Fibroblast of lung (primary cell): ENCODE measurements at places on chromosomes 1 and 21. TPM values are rescaled to one million over a fixed set of nuclear protein-coding genes. Genes with fewer than 3 reads are reported as not detected.

Gene HSD3B1
- total RNA-seq, result not detected in 2 replicates

Gene RGS5
- 3.1 and 6.6 TPM in 2 replicates for total RNA-seq

Gene LCE1A
- not detected in 2 replicates for total RNA-seq

- no peak overlapping the region for H3K27ac ChIP-seq
- DNase-seq, result no peak
- no peaks in the 10 kb centered on the region for H3K4me1 ChIP-seq
- no peaks in the 10 kb centered on the region for H3K36me3 ChIP-seq
- H3K27me3 ChIP-seq, result no peaks in the 10 kb centered on the region
Measured at GRCh38 chr21:24955275-24955961, 651.9 kb downstream of the MRPL39 start.

DNA sequence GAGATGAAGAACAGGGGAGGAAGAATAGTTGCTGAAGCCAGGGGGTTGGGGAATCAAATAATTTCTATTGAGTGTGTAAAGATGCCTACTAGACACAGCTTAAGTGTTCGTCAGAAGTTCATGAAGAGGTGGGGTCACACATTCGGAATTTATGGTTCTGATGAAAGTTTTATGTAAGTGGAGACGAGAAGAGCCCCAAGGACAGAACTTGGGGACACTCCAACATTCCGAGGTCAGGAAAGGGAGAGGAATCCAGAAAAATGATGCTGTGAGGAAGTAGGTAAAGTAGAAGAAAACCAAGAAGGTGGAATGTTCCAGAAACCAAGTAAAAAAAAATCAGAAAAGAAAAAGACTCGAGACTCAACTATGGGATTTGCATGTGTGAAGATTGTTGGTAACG, 272.5 kb downstream of the SIPA1L2 start:
- H3K4me3 ChIP-seq, result no peak overlapping the region
- no peaks in the 10 kb centered on the region for H3K4me1 ChIP-seq
- no peak overlapping the region for H3K27ac ChIP-seq
- H3K27me3 ChIP-seq, result no peaks in the 10 kb centered on the region
- DNase-seq, result no peak
- no peaks in the 10 kb centered on the region for H3K36me3 ChIP-seq

GRCh38 chr1:86303041-86303690, 93.0 kb downstream of the ODF2L start:
- H3K4me1 ChIP-seq, result no peaks in the 10 kb centered on the region
- DNase-seq, result no peak
- no peak overlapping the region for H3K4me3 ChIP-seq
- H3K27ac ChIP-seq, result no peak overlapping the region
- no peaks in the 10 kb centered on the region for H3K27me3 ChIP-seq

DNA sequence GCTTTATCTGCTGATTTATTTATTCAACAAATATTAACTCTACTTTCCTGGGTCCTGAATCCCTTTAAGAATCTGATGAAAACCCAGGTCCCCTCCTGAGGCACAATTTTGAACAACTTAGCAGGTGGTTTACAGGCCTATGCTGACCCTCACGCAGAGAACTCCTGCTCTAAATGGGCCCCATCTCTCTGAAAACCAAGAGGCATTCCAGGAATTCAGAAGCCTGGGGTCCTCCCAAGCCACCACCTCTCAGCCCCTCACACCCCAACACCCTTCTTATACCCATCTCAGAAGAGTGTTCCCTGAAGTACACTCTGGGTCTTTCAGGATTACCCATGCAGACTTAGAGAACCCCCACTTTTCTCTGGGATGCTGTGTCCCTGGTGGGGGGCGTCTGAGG, 34.5 kb downstream of the LHX4 start:
- H3K36me3 ChIP-seq, result no peaks in the 10 kb centered on the region
- DNase-seq, result no peak
- no peak overlapping the region for H3K27ac ChIP-seq
- H3K4me1 ChIP-seq, result no peaks in the 10 kb centered on the region
- no peak overlapping the region for H3K4me3 ChIP-seq

- no peaks in the 10 kb centered on the region for H3K36me3 ChIP-seq
- H3K27me3 ChIP-seq, result no peaks in the 10 kb centered on the region
- no peak overlapping the region for H3K27ac ChIP-seq
- H3K4me3 ChIP-seq, result no peak overlapping the region
Measured at GRCh38 chr1:5235355-5235899, 581.0 kb downstream of the AJAP1 start.

- H3K27me3 ChIP-seq, result no peaks in the 10 kb centered on the region
- H3K4me1 ChIP-seq, result no peaks in the 10 kb centered on the region
- H3K27ac ChIP-seq, result no peak overlapping the region
- no peaks in the 10 kb centered on the region for H3K36me3 ChIP-seq
Measured at GRCh38 chr1:7629465-7630195, 141.5 kb upstream of the VAMP3 start.

DNA sequence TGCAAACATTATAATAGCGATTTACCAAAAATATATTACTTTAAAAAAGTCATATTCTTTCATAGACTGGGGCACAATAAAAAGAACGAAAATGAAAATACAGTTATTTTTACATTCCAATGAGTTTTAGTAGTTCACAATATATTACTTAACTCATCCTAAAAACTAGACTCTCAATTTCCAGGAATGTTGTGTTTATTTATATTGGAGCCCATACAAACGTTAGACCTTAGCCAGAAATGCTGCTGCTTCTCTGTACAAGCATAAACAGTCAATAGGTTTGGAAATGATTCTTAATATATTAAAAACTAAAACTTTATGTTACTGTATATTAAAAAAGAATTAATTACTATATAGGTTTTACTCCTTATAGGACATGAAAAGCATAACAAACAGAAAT, 302.3 kb downstream of the BRINP3 start:
- peak; percentile 66 for DNase-seq
- no peak overlapping the region for H3K4me3 ChIP-seq
- H3K27me3 ChIP-seq, result no peaks in the 10 kb centered on the region
- H3K4me1 ChIP-seq, result no peaks in the 10 kb centered on the region

- H3K36me3 ChIP-seq, result peaks cover 30% of the 10 kb centered on the region
- H3K27ac ChIP-seq, result no peak overlapping the region
- H3K4me3 ChIP-seq, result no peak overlapping the region
- H3K4me1 ChIP-seq, result no peaks in the 10 kb centered on the region
Measured at GRCh38 chr1:43418858-43419257, 29.2 kb downstream of the SZT2 start.

DNA sequence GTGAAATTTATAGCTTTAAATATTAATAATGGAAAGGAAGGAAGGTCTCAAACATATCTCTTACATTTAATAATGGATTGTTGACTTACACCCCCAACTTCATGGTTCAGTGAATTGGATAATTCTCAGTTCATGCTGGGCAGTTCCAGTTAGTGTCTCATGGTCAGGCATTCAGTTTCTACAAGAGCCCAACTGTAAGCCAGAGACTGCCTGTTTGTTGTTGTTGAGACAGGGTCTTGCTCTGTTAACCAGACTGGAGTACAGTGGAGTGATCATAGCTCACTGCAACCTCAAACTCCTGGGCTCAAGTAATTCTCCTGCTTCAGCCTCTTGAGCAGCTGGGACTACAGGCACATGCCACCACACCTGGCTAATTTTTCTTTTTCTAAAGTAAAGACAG, 5.0 kb upstream of the DMAP1 start:
- H3K36me3 ChIP-seq, result no peaks in the 10 kb centered on the region
- no peaks in the 10 kb centered on the region for H3K27me3 ChIP-seq
- no peak for DNase-seq
- no peak overlapping the region for H3K27ac ChIP-seq

GRCh38 chr21:31647650-31648049, 11.8 kb upstream of the SOD1 start:
- H3K4me3 ChIP-seq, result no peak overlapping the region
- no peaks in the 10 kb centered on the region for H3K4me1 ChIP-seq
- H3K27ac ChIP-seq, result no peak overlapping the region
- no peaks in the 10 kb centered on the region for H3K27me3 ChIP-seq

DNA sequence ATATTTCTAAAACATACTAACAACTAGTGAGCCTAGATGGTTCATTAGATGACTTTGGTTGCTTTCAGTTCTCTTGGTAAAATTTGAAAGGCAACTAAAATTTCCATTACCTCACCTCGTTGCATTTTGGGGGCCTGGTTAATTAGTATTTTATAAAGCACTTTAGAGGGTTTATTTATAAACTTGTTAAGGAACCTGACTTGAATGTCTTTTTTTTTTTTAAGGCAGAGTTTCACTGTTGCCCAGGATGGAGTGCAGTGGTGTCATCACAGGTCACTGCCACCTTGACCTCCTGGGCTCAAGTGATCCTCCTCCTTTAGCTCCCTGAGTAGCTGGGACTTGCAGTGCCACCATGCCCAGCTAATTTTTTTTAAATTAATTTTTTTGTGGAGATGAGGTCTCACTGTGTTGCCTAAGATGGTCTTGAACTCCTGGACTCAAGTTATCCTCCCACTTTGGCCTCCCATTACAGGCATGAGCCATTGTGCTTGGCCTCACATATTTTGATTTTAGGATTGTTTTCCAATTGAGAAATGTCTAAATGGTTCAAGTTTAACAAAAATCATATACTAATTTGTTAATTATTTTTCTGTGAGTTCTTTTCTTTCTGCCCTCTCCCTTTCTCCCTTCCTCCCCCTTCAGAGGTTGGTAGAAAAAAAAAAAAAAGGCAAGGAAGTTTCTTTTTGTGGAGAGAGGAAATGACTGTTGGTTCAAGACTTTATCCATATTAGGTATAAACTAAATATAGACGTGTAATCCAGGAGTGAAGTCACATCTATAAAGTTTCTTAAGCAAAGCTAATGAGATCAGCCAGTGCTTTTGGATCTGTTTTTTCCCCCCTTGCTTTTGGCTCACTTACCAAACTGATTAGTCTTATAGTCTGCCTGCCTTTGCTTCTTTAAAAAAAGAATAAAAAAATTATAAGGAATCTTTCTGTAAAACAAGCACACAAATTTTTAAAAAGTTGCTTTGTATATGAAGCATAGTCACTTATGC, 24.7 kb downstream of the CLIC4 start:
- H3K4me3 ChIP-seq, result no peak overlapping the region
- H3K4me1 ChIP-seq, result peaks cover 5% of the 10 kb centered on the region
- peak overlapping the region; percentile 83 for H3K27ac ChIP-seq

DNA sequence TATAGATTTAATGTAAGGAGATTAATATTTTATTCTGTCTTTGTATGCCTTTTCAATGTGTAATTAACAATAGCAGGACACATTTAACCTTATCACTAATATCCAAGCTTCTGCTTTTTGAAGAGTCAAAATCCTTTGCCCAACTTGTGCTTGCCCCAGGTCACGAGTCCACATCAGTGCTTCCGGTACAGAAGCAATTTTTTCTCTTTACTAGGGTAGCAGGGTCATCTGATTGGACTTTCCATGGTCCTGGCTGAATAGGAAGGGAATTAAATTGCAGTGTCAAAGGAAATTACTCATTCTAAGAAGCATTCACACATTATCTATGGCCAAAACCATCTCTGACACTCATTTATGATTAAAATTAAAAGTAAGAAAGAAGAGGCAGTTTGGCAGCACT, 460.5 kb upstream of the ADGRL2 start:
- H3K27me3 ChIP-seq, result no peaks in the 10 kb centered on the region
- DNase-seq, result no peak
- H3K27ac ChIP-seq, result no peak overlapping the region

- peaks cover 2% of the 10 kb centered on the region for H3K36me3 ChIP-seq
- no peak overlapping the region for H3K4me3 ChIP-seq
- no peaks in the 10 kb centered on the region for H3K4me1 ChIP-seq
- no peak overlapping the region for H3K27ac ChIP-seq
- no peak for DNase-seq
Measured at GRCh38 chr1:180287988-180288705, 58.1 kb downstream of the LHX4 start.

DNA sequence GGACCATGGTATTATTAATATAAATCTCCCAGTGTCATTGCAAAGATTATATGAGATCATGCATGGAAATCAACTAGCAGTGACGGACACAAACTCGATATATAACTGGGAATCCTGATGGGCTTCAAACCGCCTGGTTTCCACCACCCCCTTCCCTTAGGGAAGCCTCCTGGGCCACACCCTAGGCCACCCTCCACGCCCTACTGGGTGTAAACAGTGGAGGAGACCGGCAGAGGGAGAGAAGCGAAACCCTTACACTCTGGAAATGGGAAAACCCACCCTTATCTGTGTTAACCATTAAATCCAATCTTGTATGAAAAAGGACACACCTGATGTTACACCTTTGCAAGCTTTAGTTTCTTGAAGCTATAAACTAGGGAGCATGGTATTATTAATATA, 595 bp upstream of the ZNHIT6 start:
- H3K27me3 ChIP-seq, result no peaks in the 10 kb centered on the region
- H3K36me3 ChIP-seq, result no peaks in the 10 kb centered on the region
- no peak overlapping the region for H3K27ac ChIP-seq
- no peaks in the 10 kb centered on the region for H3K4me1 ChIP-seq

GRCh38 chr1:25056536-25056935, 126.5 kb upstream of the RUNX3 start:
- DNase-seq, result no peak
- H3K4me1 ChIP-seq, result no peaks in the 10 kb centered on the region
- H3K27ac ChIP-seq, result no peak overlapping the region
- H3K4me3 ChIP-seq, result no peak overlapping the region

GRCh38 chr1:97139512-97139911, 417.9 kb downstream of the PTBP2 start:
- H3K27me3 ChIP-seq, result no peaks in the 10 kb centered on the region
- no peak overlapping the region for H3K27ac ChIP-seq
- peaks cover 5% of the 10 kb centered on the region for H3K4me1 ChIP-seq
- H3K4me3 ChIP-seq, result no peak overlapping the region
- DNase-seq, result no peak

DNA sequence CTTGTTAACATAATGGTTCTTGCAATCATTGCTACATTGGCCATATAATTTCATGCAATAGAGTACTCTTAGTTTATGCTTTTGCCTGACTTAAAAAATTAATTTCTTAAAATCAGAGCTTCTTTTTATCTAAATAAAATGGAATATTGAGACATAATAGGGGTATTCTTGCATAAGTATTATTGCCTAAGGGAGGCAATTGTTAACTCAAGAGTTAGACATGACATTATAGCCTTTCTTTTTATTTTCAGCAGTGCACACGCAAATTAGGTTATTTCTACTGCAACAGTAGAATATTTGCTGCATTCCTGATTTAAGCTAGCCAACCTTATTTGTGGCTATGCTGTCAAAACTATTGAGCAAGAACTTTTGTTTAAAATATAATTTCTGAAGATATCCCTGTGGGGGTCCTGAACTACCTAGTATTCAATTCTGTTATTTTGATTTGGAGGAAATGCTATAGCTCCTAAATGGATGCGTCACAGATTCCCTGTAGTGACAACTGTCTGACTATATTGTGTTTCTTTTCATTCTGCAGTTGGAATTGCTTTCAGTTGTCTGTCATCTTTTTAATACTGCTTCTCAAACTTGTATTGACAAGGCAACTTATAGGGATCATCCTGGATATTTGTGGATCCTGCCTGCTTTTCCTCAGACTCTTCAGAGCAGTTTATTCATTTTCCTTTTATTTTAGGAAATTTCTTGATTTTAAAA, 211.0 kb downstream of the PATJ start:
- no peak overlapping the region for H3K4me3 ChIP-seq
- H3K27ac ChIP-seq, result no peak overlapping the region
- H3K27me3 ChIP-seq, result no peaks in the 10 kb centered on the region
- no peaks in the 10 kb centered on the region for H3K4me1 ChIP-seq
- H3K36me3 ChIP-seq, result no peaks in the 10 kb centered on the region
- no peak for DNase-seq

GRCh38 chr1:72568113-72568512, 285.8 kb upstream of the NEGR1 start:
- no peaks in the 10 kb centered on the region for H3K27me3 ChIP-seq
- H3K4me3 ChIP-seq, result no peak overlapping the region
- H3K4me1 ChIP-seq, result no peaks in the 10 kb centered on the region
- no peak overlapping the region for H3K27ac ChIP-seq
- no peak for DNase-seq
- H3K36me3 ChIP-seq, result no peaks in the 10 kb centered on the region
